Activated CD8-positive, alpha-beta memory T cell treated with anti-CD3 and anti-CD28 coated beads, Interleukin-2, amount 10 ng/mL, durations not matched to agents 7 days and 5 days (primary cell): ENCODE measurements at places on chromosomes 3 and 15. TPM values are rescaled to one million over a fixed set of nuclear protein-coding genes. Genes with fewer than 3 reads are reported as not detected.

The FGF7 gene
- not detected for total RNA-seq

The FAH gene
- total RNA-seq, result 71.6 TPM

The COL8A1 gene
- not detected for total RNA-seq

The ISL2 gene
- total RNA-seq, result 3.2 TPM

The FAM107A gene
- total RNA-seq, result not detected

The KCNMB2 gene
- not detected for total RNA-seq

The RGMA gene
- total RNA-seq, result 0.28 TPM

The GOLGA8Q gene
- total RNA-seq, result 6.2 TPM
